ENCODE measurements at places on chromosomes 2 and 18.

GRCh38 chr2:5915881-5916310 lies 223.7 kb downstream of the SOX11 start:
- no peak for DNase-seq

DNA sequence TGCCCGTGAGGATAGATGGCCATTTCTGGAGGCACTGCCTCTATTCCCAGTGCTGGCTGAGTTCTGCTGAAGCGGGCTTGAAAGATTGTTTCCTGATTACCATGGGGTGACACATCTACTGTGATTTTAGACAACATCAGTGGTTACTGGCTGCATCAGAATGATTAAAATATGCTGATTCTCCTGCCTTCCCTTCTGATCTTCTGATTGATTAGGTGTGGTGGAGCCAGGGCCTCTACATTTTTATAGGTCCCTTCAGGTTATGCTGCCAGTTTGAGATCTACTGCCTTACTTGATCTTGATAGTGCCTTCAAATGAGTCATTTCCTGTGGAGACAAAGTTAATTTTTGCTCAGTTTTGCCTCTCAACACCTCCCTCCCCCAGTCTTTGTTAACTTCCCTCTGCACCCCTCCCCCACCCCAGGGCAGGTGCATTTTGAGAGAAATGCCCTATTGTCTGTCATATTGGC lies 31.6 kb upstream of the SNORC start:
- DNase-seq = no peak

DNA sequence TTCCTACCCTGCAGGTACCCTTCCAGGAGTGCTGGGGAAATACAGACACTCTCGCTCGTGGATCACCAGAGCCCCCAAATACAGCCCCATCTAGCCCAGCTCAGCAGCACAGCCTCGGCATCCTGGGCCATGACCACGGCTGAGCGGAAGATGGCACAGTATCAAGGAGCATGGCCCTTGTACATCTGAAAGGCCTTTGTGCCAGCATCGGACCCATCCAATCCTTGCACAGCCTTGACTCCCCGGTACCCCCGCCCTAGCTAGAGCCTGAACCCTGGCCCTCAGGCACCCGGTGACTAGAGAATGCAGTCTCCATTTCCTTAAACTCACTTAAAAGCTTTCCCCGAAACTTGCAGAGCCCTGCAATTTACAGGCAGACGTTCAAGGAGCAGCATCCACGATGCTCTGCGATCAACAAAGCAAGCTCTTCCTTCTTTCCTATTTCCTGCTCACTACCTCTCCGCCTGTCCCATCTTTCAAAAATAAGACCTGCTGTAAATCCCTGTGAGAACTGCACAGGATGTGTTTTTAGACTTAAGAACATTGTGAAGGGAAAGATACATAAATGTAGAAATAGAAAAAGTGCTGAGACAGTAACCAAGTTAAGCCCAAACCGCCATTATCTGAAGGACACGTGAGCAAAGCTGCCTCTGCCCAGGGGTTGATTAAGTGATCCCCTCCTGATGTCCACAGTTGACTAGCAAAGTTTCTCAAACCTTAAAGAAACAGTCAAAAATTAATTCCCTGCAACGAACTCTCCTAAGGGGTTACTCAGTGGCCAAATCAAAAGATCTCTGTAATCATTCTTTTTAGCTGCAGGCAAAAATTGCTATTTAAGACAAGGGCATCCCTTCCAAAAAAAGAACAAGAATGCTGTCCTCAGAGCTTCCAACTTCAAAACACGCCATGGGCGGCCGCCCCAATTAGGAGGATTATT lies 48.5 kb downstream of the ZNF516 start:
- no peak for DNase-seq

- DNase-seq = no peak
These were observed 188.0 kb upstream of the REV1 start for GRCh38 chr2:99677814-99678213.

- peak; percentile 75 for DNase-seq
These were observed 1.4 kb downstream of the COL3A1 start for GRCh38 chr2:188975497-188976102.
